NCI-H1092 (cell line): ENCODE measurements at places on chromosomes 3 and 15.
A peak's percentile ranks its signal among the peaks of the same experiment; 100 is the strongest.

GRCh38 chr15:94829887-94830884 is 598.8 kb downstream of the MCTP2 start:
- no peak for DNase-seq

DNA sequence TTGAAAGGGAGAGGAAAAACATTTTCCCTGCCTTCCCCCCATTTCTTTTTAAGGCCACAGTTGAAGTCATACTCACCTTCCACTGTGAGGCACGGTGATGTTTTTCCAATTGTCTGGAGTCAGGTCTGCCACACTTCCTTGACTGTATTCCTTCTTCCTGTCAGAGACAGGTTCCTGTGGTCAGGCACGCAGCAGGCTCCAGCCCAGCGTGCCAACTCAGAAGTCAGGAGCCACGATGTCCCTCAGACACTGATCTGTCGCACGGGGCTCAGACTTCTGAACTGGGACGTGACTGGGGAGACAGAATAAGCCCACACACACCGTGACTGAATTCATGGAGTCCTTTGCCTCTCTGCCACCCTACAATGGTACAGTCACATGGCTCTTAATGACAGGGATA is 41.2 kb upstream of the ADAMTS9 start:
- DNase-seq = no peak

DNA sequence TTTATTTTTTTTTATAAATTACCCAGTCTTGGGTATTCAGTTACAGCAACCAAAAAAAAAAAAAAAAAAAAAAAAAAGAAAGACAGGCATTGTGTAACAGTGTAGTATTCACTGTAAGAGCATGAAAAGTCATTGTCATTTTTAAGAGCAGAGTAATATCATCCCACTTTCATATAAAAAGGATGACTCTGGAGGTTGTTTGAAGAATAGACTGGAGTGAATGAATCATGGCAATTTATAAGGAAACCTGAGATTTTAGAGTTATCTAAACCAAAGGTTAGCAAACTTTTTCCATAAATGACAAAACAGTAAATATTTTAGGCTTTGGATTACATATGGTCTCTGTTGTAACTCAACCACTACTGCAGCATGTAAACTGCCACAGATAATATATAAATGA is 794.9 kb downstream of the NTRK3 start:
- no peak for DNase-seq

- DNase-seq = peak; percentile 54
Observed at GRCh38 chr15:44427756-44428724, 611 bp downstream of the CTDSPL2 start.

DNA sequence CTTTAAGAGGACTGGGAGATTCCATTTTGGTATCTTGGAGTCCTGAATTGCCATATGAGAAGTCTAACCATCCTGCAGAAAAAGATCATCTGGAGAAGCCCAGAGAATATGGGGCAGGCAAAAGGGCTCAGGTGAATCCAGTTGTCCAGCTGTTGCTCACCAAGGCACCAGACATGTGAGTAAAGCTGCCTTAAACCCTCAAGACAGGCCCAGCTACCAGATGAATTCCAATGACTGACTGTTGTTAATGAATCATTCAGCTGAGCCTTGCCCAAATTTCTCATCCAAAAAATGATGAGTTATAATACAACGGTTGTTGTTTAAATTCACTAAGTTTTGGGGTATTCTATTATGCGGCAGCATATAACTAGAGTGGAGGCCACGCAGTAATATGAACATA is 22.0 kb upstream of the NANOGP8 start:
- no peak for DNase-seq

- no peak for DNase-seq
Observed at GRCh38 chr3:143769616-143770015, 78.7 kb downstream of the SLC9A9 start.

GRCh38 chr3:174439331-174440252 is 419.5 kb upstream of the NAALADL2 start:
- peak; percentile 0 for DNase-seq

- DNase-seq = no peak
Observed at GRCh38 chr15:85150130-85150480, 168.4 kb downstream of the PDE8A start.

- DNase-seq = no peak
Observed at GRCh38 chr15:94298364-94298763, 67.0 kb downstream of the MCTP2 start.

GRCh38 chr3:130755666-130756065 is 9.0 kb upstream of the PIK3R4 start:
- DNase-seq = no peak

DNA sequence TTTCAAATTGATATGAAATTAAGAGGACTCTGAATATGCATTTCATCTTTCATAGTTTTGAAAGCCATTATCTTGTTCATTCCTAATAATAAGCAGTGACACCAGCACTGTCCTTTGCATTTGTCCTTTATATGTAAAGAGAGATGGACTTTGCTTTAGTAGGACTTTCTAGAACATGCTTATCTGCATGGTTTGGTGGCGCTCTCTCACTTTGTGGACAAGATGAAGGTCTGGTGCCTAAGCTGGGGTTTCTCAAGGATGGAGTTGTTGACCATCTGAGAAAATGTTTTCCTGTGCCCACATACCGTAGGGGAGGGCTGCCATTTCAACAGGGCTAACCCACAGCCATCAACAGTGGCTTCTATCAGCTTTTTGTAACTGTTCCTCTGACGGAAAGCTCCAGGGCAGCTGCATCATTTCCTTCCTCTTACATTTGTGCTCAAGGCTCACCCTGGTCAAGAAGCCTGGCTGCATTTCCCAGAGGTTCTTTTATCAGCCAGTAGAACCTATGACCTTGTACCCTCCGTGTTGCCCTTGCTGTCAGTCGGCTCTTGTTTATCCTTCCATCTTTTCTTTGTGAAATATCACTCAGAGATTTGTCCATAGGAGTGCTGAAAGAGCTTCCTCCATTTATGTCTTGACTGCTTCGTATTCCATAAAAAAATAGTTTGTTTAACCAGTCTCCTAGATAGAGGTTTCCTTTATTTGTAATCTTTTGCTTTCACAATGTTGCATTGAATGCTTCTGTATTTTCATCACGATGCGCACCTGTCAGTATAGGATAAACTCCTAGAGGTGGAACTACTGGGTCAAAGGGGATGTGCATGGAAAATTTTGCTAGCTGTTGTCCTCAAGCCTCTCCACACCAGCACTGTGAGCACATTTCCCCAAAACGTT is 44.6 kb downstream of the ABHD2 start:
- no peak for DNase-seq

DNA sequence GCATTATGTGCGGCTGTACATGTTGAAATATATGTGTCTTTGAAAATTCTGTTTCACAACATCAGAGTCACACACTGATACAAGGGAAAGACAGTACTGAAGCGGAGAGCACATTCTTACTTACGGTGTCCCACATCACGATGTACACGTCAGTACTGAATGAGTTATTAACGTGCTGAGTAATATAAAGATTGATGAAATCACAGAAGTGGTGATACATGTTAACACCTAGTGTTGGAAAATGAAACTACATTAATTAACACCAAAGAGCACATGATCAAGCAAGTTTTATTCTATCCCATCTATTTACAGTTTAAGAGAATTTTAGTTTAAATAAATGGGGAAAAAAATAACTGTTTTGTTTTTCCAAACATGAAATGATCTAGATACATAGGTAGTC is 15.6 kb downstream of the EOGT start:
- no peak for DNase-seq

GRCh38 chr3:46261926-46262594 is 19.8 kb downstream of the CCR3 start:
- no peak for DNase-seq

DNA sequence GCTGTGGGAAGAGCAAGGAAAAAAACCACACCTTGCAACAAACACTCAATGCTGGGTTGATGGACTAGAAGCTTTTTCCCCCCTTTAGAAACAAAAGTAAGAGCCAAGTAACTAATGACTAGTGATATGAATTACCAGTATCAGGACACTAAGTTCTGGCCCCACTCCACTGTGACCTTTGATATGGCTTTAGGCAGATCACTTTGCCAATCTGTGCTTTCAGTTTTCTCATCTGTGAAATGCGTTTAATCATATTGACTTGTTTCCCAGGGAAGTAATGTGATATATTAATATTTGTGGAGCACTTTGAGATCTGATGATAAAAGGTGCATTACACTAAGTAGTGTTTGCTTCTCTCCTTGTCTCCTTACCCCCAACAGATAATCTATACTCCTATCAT is 319.3 kb upstream of the SATB1 start:
- DNase-seq = no peak

GRCh38 chr3:197994736-197995135 is 34.7 kb downstream of the LMLN start:
- DNase-seq = no peak

DNA sequence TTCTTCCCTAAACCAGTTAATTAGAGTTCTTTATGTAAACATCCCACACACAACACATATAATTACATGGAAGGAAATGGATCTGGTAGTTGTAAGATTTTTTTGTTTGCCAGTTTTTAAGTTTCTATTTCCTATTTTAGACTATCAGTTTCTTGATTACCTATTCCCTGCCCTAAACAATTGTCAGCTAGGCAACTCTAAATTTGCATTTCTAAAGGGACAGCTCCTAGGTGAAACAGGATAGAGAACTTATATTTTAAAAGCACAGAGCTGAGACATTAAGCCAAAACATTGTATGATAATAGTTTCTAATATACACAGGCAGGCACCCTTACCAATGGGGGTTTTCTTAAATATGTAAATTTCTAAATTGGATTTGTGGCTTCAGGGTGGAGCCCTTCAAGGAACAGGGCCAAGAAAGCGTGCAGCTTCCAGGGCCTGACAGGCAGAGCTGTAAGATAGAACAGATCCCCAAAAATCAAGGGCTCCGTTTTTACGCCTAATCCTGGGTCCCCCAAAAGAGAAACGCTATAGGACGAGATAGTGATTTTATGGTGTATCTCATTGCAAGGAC is 8.9 kb downstream of the LEKR1 start:
- DNase-seq = no peak

- no peak for DNase-seq
Observed at GRCh38 chr3:111618945-111619344, 23.8 kb upstream of the ZBED2 start.

GRCh38 chr15:28920781-28921331 is 35.1 kb downstream of the APBA2 start:
- DNase-seq = no peak

DNA sequence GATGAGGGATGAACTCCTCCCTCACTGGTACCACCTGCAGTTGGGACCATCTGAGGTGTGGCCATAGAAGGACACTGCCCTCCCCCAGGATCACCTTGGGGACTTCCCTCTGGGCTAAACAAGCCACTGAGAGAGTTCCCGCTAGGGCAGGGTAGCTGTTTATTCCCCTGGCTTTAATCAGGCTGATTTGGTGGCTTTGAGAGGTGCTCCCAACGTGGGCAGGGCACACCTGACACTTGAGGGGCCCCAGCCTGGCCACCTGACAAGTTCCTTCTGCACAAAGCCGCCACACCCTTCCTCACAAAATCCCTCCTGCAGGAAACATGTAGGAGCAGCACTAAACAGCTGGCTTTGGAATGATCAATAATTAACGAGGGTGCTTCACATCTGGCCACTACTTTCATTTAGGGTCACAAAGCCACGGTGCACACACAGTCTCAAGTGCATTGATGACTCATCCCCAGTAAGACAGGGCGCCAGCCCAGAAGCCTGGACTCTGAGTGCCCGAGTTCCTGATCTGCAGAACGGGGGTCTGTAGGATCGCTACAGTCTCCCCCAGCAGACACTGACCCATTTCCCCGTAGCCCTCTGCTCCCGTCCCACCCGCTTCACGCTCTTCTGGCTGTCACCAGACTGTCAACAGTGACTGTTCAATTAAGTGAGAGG is 75.1 kb downstream of the ATP10A start:
- no peak for DNase-seq

DNA sequence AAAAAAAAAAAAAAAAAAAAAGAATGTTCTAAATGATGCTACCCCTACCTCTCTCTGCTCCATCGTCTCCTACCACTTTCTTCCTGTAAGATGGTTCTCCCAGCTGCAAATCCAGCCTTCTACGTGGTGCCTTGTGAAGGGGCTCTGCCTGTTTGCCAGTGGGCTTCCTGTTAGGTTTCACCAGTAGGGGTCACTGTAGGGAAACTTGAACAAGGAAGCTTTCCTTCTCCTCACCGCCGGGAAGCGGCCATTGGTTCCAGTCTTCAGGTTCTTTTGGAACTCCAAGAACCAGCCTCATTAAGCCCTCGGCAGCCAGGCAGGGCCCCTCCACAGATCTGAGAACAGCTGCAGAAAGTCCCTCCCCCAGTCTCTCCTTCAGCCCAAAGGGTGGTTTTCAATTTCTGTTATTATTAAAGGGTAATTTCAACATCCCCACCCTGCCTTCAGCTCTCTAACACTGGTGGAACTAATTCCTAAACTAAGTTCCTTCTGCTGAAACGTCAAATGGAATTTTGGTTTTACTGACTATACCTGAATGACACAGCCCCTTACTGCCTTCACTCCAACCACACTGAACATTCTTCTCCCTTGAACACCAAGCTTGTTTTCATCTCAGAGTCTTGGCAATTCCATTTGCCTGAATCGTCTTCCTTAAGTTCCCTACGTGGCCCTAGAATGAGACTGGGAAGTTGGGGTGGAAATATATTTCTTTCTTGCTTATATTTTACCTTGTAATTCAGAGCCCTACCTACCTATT is 13.5 kb downstream of the MCCC1 start:
- peak; percentile 25 for DNase-seq

DNA sequence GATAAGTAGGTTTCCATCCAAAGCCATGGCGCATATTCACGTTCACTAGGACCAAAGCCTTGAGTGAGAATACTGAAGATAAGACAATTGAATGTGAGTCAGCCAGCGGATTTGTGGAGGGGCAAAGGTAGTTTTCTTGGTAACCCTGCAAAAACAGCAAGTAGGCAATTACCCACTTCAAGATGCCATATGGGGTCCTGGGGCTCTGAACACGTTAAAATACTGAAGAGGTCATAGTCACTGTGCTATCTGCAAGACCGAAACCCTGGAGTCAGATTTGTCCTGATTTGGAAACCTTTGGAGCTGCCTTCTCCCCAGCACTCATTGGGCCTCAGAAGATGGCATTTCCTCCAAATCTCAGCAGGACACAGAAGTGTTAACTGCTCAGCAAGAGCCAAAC is 646.9 kb upstream of the LMCD1 start:
- DNase-seq = no peak

GRCh38 chr15:95989392-95989791 is 341.1 kb upstream of the NR2F2 start:
- DNase-seq = no peak

DNA sequence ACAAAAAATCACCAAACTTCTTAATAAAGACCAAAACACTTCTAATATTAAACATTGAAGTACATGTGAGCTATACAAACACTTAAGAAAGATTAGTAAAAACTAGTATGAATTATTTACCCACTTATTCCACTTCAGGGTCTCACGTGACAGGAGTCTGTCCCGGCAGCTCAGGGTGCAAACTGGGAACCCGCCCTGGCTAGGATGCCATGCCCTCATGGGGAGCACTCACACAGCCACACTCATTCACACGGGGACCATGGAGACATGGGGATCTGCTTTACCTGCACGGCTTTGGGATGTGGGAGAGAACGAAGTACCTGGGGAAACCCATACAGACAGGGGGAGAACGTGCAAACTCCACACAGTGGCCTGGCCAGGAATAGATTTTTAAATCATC is 179.3 kb upstream of the UBE3A start:
- DNase-seq = no peak
